ENCODE measurements at places on chromosomes 5 and 9.

DNA sequence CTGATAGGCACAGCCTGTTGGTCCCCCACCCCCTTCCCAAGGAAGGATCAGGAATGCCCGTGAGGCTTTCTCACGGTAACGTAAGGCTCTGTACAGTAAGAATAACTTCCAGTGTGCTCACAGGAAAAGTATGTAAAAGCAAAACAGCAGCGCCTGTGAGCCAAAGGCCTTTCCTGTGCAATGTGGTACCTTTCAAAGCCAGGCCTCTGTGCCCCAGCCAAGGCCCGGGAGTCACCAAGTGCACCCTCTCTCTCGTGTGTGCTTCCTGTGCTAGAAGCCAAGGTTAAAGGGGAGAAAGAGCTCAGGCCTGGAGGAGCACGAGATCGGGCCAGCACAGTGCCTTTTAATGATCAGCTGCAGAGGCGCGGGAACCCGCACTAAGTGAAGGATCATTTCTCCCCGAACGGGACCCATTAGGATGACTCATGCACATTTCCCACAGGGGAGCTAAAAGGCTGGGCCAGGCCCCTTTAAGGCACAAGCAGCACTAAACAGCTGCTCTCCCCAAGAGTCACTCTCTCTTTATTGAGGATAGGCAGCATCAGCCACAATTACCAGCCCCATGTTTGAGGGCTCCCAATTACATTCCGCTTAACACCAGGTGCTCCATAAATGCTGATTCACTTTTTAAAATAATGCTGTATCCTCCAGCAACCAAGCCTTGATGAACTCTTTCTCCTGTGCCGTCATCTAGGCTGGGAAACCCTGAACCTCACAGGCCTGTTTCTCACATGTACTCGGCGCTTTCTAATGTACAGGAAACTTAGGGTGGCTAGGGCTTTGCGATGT lies 42.8 kb downstream of the SHB start:
- no peak for DNase-seq

- no peak for DNase-seq
These were observed 177.6 kb upstream of the MVB12B start for GRCh38 chr9:126148994-126149393.

- DNase-seq, result no peak
These were observed 613.6 kb downstream of the ZNF608 start for GRCh38 chr5:124132843-124133242.

DNA sequence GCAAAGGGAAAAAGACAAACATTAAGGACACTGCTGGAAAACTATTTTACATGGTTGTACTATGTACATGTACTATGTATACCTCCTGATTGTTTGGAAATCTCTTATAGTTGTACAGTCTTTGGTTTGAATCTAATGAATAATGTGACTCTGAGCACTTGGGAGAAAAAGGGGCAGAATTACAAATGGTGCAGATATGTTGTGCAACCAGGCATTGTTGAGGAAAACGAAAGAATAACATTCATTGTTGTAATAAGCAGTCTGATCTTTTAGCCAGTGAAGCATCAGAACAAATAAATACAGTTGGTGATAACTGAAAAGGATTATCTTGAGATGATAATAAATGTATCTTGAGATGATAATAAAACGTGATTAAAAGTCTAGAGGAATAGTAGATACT lies 87.2 kb downstream of the CSNK1G3 start:
- no peak for DNase-seq

DNA sequence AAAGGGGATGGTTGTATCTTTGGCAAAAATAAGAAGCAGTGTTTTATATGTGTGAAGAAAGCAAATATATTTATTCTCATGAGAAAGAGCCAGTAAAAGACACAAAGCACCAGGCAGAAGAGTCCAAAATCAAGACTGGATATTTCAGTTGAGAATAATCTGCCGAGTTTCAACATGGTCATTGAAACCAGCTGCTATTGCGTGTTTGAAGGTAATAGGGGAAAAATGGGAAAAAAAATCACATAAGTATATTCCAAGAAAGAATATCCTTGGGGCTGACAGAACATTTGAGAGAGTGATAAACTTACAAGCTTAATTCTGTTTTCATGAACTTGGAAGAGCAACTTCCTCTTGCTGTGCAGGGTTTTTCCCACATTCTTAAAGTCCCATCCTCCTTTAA lies 79.9 kb downstream of the ISOC1 start:
- no peak for DNase-seq

GRCh38 chr9:3511551-3511950 lies 14.2 kb downstream of the RFX3 start:
- no peak for DNase-seq

GRCh38 chr5:65017636-65018035 lies 248.9 kb downstream of the CWC27 start:
- no peak for DNase-seq

GRCh38 chr5:74608736-74609601 lies 31.6 kb downstream of the ENC1 start:
- no peak for DNase-seq

DNA sequence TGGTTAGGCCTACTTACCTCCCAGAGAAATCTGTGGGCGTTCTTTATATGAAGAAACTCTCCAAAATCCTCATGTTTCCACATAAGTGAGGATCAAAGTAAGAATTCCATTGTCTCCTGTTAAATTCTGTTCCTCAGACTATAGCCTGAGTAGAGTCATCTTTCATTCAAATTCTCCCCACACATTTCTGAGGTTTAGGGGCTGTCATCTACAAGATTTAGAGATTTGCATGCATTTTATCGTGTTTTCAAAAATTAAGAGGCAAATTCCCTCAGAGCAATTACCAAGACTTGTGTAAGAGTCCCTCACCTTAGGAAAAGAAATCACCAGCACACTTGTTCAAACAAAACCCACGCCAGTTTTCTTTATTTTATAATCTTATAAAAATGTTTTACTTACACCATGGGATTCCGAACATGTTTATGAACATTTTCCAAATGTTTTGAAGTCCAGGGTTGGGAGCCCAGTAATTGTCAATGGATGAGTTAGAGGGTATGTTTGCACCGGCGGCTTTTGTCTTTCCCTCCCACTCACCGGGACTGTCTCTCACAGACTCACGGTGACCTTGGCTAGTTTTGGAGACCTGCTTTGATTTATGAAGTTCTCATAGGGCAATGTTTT lies 367.6 kb downstream of the ENC1 start:
- DNase-seq, result no peak

DNA sequence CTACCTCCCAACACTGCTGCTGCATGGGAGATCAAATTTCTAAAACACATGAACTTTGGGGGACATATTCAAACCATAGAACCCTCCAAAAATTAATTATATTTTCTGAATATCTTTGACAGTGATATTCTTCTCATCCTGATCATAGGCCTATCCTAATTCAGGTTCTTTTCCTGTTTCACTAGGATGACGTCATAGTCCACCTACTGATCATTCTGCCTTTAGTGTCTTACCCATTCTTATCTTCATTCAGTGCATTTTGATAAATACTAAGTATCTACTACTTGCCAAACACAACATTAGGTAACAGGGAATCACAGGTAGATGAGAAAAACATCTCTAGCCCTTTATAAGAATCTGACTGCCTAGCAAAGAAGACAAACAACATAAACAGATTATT lies 179.1 kb upstream of the PRLR start:
- no peak for DNase-seq

DNA sequence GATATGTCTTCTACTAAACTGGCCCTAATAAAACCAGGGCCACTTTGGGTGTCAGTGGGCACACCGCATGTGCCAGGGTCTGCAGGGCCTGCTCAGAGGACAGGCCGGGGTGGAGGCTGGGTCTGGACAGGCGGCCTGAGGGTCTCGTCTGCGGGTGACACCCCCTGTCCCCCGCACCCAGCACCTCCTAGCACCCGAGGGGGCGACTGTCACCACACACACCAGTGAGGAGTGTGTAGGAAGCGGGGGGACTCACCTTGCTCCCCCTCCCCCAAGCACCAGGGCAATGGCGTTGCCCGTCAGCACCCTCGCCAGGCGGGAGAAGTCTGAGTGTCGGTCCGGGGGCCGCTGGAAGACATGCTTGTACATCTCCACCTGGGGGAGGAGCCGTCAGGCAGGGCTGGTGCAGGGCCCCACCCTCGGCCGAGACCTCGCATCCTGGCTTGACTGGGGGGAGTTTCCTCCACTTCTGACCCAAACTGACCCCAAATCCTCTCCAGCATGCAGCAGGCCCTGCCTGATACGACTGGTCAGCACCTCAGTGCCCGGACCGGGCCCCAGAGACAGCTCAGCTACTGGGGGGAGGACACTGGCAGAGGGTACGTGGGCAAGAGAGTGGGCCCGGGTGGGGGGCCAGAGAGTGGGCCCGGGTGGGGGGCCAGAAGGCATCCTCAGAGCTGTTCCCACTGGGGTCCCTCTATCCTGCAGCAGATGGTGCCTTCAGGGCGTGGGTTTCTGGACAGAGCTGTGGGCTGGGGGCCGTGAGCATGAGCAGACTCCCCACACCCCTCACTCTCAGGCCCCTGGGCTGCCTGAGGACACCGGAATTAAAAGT lies 18.9 kb upstream of the NSMF start:
- no peak for DNase-seq

GRCh38 chr5:67338421-67338820 lies 141.8 kb upstream of the CD180 start:
- no peak for DNase-seq

GRCh38 chr5:75050415-75050814 lies 1.9 kb downstream of the GCNT4 start:
- DNase-seq, result no peak

DNA sequence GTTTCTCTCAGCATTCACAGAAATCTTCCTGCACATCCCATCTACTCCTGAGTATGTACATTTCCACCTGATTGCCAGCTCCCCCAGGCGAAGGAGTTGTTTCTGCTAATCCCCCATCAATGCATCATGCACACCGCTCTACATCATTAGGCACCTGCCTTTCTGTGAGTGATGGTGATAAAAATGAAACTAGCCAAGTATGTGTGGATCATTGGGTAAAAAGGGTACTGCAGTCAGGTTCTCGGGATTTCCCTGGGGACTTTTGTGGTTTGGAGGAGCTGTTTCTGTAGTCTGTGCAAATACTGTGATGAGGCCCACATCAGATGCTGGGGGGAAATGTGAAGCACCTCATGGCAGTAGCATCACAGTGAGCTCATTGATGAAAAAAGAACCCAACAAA lies 30.4 kb downstream of the CAMK4 start:
- DNase-seq, result peak; percentile 64

DNA sequence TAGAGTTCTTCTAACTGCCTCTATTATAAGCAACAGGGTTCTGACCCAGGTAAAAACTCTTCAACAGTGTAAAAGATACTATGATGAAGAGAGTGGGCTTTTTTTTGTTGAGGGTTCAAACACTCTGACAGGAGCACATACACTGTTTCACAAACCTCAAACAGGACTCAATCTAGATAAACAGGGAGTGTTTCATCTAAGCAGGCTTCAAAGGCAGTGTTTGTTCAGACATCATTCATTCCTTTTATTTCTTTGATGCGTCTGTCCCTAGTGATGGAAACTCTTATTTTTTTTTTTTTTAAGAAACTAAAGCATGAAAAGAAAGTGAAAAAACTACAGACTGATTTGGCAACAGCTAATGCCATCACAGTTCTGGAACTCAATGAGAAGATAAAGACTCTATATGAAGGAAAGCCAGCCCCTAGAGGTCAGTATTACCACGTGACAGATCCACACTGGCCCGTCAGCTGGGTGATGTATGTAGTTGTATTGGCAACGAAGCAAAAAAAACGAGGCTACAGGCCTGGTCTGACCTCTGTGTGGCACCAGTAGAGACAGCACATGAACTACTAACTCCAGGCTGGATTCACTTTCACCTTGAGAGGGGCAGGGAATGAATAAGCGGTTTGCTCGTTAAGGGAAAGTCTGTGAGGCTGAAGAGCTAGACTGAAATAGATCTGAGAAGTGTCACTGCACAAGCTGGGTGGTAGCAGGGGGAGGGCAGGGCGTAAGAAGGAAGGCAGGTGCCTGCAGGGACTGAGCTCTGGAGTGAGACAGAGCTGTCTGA lies 172.2 kb downstream of the CCDC192 start:
- DNase-seq, result peak; percentile 33

- DNase-seq, result no peak
These were observed 502.7 kb downstream of the TLE4 start for GRCh38 chr9:80074439-80074838.

DNA sequence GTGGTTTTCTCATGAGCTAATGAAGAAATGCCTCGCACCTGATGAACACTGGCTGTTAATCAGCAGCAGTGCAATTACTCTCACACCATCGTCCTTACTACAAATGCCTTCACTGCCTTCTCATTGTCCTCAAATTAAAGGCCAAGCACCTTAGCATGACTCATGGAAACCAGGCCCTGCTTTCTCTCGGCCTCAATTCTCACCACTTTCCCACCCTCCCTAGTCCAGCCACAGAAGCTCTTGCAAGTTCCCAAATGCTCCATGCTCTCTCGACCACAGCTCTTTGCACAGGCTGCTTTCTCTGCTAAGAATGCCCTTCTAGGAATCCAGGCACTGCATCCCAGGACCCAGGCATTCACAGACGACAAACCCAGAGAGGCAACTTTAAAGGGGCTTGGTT lies 94.6 kb upstream of the KLF4 start:
- no peak for DNase-seq

- no peak for DNase-seq
These were observed 6.8 kb upstream of the TOR2A start for GRCh38 chr9:127741831-127742434.

GRCh38 chr5:25255128-25255527 lies 610.4 kb upstream of the CDH10 start:
- DNase-seq, result no peak

GRCh38 chr9:35226651-35227050 lies 64.8 kb downstream of the UNC13B start:
- DNase-seq, result no peak

DNA sequence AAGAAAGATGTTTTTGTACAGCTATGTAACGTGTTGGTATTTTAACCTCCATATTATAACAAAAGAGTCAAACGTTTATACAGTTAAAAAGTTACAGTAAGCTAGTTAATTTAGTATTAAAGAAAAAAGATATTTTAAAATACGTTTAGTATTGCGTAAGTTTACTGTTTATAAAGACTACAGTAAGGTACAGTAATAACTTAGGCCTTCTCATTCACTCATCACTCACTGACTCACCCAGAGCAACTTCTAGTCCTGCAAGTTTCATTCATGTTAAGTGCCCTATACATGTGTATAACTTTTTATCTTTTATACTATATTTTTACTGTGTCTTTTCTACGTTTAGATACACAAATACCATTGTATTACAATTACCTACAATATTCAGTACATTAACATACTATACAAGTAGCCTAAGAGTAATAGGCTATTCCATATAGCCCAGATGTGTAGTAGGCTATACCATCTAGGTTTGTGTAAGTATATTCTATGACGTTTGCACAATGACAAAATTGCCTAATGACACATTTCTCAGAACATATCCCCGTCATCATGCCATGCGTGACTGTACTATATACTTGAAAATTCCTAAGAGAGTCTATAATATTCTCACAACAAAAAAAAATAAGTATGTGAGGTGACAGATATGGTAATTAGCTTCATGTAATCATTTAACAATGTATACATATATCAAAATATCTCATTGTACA lies 33.8 kb downstream of the ERP44 start:
- DNase-seq, result no peak

DNA sequence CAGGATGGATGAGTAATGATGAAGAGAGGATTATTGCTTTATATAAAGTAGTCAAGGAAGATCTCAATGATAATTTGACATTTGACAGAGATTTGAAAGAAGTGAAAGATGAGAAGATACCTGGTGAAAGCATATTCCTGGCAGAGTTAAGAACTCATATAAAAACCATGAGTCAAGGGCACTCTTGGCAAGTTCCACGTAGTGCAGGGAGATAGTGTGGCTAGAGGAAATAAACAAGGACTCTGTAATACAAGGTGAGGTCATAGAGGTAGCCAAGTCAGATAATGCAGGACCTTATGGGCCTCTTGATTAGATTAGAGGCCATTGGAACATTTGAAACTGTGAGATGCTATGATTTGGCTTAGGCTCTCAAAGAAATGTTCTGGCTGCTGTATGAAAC lies 72.3 kb downstream of the HCN1 start:
- no peak for DNase-seq
